ENCODE measurements at places on chromosomes 2 and 18.
A peak's percentile ranks its signal among the peaks of the same experiment; 100 is the strongest.

GRCh38 chr18:9608728-9609127 is 5.6 kb downstream of the PPP4R1 start:
- DNase-seq, result no peak

DNA sequence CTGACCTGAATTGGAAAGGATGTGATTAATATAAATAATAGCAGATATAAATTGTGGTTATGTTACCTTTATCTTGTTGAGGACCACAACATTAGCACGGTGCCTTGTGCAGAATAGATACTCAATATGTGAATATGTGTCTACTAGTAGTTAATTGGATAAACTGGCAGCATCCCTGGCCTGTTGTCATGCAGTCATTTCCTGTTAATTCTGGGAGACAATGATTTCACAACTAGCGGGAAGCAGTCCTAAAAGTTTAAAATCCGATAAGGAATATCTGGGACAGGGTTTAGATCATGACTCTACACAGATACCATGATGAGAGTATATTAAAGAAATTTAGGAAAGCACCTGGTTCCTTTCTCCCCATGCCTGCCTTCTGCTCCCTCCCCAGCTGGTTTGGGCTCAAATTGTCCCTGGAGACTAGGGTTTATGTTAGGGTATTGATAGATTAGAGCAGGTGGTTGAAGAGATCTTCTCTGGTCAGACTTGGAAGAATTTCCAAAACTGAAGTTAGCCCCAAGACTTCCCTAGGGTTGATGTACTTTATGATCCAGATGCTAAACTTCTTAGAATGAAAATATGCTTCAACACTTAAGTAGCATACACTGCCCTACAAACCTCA is 32.8 kb downstream of the CYBRD1 start:
- DNase-seq, result no peak

GRCh38 chr18:13283746-13284145 is 65.2 kb downstream of the LDLRAD4 start:
- DNase-seq, result no peak

- DNase-seq, result no peak
These were observed 44.3 kb downstream of the MALT1 start for GRCh38 chr18:58715540-58715939.

- DNase-seq, result no peak
These were observed 58.3 kb downstream of the RDH14 start for GRCh38 chr2:18502142-18502541.

DNA sequence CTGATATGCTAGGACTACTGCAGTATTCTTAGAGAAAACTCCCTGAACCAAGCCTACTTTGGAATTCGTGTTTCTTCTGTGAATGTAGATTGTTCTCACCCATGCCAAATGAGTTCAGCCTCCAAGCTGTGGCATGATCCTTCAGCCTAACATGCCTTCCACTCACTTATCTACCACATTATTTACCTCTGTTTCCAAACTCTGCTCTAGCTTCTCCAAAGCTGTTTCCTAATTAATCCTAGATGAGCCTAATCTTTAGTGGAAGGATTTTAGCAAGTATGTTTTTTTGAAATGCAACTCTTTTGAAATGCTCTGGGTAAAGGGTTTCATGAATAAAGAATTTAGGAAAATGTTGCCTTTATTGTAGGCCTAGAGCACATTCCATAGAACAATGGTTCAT is 152.9 kb upstream of the MMADHC start:
- no peak for DNase-seq

DNA sequence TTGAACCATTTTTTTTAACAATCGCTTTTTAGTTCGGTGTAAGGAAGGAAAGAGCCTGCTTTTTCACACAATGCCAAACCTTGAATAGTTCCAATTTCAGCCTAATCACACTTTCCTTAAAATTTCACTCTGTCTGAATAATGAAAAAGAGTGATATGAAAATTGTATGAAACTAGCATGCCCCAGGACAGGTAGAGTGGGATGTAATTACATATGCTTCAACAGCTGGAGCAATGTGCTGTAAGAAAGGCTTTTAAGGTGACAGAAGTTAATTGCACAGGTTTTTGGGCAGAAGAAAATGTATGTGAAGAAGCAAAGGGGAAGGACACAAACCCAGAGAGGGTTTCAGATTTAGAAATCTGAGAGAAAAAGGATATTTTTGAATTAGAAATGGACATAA is 184.0 kb downstream of the DSC3 start:
- no peak for DNase-seq

- DNase-seq, result peak; percentile 92
These were observed 629 bp downstream of the NRBP1 start for GRCh38 chr2:27428978-27429541.

DNA sequence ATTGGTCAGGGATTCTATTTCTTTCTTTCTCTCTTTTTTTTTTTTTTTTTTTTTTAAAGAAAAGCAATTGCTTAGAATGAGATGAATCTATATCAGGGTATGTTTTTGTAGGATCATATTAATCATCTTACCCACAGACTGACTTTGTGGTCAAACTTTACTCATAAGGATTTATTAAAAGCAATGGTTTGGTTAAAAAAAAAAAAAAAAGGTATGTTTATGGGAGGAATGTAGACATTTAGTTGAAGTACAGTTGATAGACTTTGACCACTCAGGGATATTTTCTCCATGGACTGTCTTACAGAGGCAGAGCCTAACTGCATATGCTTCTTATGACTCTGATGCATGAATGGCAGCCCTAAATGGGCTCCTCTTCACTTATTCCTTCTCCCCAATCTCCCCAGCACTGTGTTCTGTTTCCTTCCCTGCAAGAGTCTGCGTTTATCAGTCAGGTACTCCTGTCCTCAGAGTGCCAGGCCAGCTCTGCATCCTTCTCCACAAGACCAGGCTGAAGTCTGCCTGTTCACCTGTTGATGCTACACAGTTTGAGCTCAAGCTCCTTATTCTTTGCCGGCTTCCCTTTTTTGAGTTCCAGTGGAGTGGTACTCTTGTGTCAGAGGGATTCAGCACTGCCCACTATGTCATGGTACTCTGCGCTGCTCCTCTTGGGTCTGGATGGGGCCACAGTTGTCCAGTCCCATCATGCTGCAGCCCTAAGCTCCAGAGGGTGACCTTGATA is 24.3 kb downstream of the CRIM1 start:
- DNase-seq, result no peak

DNA sequence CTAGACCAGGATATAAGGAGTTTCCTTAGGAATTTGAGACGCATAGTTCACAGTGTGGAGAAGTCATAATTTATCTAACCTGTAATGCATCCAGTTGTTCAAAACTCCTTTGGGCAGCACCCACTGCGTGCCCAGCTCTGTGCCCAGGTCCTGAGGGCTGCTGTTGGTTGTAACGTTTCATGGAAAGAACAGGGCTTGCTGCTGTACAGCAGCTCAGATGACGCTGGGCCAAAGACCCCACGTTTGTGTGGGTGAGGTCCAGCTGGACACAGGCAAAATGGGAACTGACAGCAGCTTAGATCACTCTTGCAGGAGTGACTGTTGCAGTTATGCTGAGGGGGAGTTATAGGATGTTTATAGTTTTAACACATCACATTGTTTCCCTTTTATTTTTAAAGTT is 30.0 kb upstream of the HS6ST1 start:
- DNase-seq, result no peak

DNA sequence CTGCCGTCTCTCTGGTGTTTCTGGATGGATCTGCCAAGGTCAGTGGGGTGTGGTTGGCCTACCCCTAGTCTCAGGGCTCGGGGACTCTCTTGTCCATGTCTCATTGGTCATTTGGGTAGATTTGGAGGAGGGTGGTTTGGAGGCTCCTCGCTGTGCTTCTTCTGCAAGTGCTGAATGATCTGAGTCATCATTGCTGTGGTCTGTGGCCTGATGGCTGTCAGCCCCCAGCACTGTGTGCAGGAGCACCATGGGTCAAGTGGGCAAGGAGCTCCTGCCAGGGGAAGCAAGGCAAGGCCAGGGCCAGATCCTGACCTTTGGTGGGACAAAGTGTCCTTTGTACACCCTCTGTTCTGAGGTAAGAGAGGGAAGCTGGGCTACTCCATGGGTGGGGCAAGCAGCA is 221.8 kb downstream of the FHOD3 start:
- peak; percentile 59 for DNase-seq

GRCh38 chr18:12046046-12046750 is 47.4 kb upstream of the ANKRD62 start:
- DNase-seq, result no peak

DNA sequence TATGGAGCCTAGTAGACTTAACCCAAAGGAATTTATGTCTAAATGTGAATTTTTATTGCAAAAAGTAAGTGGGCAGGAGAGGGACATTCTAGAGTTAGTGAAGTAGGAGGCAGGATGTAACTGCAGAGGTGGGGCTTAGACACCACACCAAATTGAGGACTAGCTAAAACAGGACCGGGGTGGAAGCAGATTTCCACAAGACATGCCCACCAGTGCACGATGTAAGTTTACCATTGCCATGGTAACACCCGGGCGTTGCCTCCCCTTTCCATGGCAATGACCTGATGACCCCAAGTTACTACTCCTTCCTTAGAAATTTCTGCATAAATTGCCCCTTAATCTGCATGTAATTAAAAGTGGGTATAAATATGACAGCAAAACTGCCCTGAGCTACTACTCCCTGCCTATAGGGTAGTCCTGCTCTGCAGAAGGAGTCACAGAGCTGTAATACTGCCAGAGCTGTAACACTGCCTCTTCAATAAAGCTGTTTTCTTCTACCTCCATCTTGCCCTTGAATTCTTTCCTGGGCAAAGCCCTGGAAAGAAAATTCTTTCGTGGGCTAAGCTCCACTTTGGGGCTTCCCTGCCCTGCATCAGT is 509.7 kb downstream of the ERBB4 start:
- DNase-seq, result no peak

DNA sequence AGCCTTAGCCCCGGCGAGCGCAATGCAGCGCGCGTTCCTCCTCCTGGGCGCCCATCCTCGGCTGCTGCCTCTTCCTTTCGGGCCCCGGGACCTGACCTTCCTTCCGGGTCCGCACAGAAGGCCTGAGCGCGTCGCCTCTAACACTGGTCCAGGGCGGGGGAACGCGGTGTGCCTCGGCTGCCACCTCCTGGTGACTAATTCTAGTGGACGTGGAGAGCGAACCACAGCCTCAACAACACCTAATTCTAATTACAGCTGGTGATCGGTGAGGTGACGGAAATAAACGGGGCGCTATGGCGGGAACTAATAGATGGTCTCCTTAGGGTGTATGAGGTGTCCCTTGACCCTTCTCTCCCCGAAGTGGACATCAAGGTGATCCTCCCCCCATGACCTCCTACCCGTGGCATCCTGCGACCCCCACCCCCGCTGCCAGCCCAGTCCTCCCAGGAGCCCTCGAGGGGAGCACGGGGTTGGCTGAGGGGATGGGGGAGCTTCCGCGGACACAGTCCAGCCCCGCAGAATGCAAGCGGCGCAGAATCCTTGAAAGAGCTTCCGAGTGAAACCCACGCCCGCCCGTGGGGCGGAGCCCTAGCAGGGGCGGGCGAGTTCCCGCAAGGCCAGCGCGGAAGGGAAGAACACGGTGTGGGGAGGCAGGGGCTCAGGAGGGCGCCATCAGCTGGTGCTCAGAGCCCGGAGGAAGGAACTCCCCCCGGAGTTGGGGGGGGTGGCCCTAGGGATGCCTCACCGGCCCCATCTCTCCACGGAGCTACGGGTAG is 12.8 kb upstream of the HMSD start:
- peak; percentile 94 for DNase-seq

DNA sequence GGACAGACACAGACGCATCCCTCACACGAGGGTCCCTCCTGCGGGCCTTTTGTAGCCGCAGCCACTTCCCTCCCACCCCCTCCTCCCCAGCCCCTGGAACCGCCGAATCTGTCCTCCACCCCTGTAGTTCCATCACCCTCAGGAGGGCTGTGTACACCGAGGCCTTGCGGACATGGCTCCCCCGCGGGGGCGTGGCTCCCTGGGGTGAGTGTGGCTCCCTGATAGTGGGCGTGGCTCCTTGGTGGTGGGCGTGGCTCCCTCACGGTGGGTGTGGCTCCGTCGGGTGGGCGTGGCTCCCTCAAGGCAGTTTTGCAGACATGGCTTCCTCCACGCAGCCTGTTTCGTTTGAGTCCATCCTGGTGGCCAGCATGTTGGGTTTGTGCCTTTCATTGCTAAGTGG is 420.7 kb upstream of the SALL3 start:
- DNase-seq, result no peak

- DNase-seq, result no peak
These were observed 2.2 kb upstream of the IL1RN start for GRCh38 chr2:113124984-113125855.

- no peak for DNase-seq
These were observed 17.0 kb downstream of the PRKCE start for GRCh38 chr2:45668509-45668908.

DNA sequence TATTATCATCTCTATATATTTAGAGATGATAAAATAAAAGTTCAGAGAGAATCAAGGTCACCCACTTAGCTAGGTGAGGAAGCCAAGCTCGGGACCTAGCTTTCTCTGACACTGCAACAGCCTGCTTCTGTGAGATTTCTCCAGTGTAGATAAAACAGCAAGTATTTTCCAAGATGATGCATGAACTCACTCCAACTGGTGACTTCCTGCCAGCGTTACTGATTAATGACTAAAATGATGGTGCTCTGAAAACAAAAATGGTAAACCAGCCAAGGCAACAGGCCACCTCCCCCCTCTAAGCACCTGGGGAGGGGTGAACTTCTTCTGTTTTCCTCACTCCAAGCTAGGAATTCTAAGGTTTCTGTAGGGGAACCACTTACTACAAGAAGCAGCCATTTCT is 510.2 kb upstream of the ID2 start:
- no peak for DNase-seq

- DNase-seq, result no peak
These were observed 7.8 kb downstream of the CCNT2 start for GRCh38 chr2:134926231-134926931.

- no peak for DNase-seq
These were observed 568.1 kb upstream of the LINC00305 start for GRCh38 chr18:64717026-64717425.

DNA sequence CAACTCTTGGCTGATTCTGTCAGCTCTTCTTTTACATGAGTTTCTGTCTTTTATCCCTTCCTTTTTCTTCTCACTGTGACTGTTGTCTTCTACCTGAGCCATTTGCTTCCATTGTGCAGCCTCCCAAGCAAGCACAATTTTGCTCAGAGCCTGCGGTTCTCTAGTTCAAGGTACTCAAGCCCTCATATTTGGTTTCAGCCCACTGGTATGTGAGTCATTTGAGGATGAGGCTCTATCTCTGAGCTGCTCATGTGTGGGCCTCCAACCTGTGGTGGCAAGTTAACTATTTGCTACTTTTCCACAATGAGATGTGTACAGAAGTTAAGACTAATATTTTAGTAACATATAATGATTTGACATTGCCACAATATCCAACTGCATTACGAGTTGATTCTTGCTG is 183.0 kb downstream of the PHLPP1 start:
- DNase-seq, result peak; percentile 48

GRCh38 chr2:119486196-119486827 is 38.0 kb downstream of the SCTR start:
- no peak for DNase-seq

DNA sequence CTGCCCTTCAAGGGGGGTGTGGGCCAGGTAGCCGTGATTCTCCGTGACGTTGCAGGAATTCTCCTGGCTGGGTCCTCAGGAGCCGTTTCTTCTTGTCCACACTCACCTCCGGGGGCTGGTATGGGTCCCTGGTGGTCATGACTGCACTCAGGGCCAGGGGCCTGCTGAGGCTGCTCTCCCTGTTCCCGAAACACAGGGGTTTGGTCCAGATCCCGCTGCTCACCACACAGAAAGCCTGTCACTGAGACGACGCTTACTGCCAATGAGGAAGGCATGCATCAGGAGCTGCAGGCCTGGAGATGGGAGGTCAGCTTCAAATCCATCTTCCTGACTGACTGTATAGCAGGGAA is 160.7 kb downstream of the RTP5 start:
- no peak for DNase-seq

Measured in GM12865 (cell line).